ENCODE measurements at places on chromosomes 4 and X.

DNA sequence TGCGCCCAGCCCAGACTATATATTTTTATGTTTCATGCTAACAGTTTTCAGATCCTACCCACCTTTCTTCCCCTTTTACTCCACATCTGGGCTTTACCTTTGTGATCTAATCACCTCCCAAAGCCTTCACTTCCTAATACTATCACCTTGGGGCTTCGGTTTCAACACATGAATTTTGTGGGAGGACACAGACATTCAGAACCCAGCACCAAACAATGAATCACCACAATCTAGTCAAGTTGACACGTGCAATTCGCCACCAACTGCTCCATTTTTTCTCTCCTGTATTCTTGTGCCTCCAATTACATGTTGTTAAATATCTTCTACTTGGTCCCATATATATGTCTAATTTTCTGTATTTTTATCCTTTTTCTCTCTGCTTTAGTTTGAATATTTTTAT is 41.8 kb upstream of the STX18 start:
- no peak for DNase-seq

DNA sequence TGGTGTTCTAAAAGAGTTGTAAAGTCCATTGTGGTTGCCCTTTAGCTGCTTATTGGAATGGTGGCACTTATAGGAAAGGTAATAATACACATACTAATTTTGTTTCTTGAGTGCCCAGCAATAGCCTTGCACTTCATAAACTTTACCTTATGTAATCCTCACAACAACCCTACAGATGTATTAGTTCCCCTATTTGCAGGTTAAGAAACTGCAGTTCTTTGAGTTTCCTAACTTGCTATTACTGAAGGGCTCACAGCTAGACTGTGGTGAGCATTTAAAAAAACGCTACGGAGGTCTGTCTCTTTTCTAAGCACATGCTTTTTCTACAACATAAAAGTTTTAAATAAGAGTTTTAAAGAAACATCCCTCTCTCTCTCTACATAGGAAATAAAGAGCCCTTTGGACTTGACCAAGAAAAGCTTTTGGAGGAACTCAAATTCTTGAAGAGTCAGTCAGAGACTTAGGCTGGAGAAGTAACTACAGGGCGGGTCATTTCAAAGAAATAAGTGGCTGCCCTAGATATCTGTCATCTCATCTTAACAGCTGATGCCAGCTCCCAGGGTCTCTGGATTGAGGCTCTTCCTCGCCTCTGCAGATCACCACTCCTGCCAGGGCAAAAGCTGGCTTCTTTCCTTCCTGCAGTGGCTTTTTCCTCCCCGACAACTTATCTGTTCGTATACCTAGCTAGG is 42.0 kb upstream of the FBXW7 start:
- DNase-seq, result no peak

- DNase-seq, result no peak
Observed at GRCh38 chrX:65679071-65679540, 11.7 kb downstream of the MSN start.

DNA sequence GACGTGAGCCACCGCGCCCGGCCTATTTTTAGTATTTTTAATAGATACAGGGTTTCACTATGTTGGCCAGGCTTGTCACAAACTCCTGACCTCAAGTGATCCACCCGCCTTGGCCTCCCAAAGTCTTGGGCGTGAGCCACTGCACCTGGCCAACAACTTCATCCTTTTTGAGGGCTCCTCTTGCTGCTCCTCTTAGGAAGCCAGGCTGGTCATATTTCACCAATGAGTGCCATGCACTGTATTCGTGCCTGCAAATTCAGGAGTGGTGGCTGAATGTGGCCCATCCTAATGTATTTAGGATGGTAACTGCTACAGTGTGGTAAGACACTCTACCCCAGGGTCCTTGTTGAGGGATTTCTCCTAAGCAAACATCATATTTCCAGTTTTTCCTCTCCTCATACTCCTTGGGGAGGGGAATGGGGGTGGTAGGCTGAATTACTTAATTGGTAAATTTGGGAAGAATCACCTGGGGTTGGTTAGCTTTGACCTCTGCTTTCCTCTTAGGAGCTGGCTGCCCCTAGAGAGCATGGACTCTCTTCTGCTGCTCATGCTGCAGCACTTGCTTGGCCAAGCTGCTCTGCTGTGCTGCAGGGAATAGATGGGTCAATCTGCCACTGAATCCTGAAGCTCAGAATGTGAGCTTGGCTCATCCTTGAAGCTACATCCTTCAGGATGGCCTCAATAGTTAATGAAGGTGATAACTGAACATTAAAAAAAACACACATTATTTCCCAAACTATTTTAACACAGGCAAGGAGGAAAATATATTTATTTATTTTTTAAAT is 167.4 kb downstream of the HS3ST1 start:
- DNase-seq, result no peak

GRCh38 chrX:20522420-20522819 is 255.7 kb upstream of the RPS6KA3 start:
- DNase-seq, result no peak

- no peak for DNase-seq
Observed at GRCh38 chr4:121377076-121377475, 3.7 kb downstream of the QRFPR start.

DNA sequence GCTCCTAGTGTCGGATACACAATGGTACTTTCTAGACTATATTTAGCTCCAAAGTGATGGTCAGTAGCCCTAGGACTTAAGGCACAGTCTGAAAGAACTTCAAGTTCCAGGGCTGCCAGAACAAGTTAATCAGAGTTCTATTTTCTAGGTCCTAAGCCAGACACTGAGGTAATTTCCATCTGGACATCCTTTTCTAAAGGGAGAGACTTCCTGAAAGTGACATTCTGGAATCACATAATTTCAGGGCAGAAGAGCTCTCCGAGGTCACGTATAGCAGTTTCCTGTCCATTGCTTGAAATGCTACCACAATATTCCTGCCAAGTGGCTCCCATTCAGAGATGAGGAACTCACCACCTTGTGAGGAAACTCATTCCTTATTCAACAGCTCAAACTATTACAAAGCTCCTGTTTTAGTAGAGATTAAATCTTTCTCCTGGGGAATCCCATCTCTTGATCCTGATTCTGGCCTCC is 117.9 kb downstream of the COL25A1 start:
- DNase-seq, result no peak

GRCh38 chrX:24874604-24875247 is 141.0 kb downstream of the ARX start:
- DNase-seq, result no peak

GRCh38 chr4:179328627-179329026 is 1886.4 kb upstream of the AGA start:
- no peak for DNase-seq

DNA sequence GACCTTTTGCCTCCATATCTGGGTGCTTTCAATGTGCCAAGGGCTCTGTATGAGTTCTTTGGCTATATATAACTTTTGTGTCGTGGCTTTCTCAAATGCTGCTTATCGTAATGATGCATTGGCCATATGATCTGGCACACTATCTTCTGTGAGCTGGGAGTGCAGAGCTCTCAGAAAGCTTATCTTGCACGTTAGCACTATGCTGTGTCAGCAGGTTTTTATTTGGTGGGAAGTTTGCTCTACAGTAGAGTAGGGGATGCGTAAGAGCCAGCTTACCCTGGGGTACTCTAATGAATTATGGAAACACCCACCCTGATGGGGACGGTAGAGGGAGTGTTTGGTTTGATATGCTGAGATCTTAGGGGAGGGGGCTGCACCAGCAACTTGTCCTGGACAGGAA is 119.6 kb downstream of the FAAH2 start:
- no peak for DNase-seq

- DNase-seq, result no peak
Observed at GRCh38 chr4:147139455-147140198, 194.0 kb upstream of the TTC29 start.

DNA sequence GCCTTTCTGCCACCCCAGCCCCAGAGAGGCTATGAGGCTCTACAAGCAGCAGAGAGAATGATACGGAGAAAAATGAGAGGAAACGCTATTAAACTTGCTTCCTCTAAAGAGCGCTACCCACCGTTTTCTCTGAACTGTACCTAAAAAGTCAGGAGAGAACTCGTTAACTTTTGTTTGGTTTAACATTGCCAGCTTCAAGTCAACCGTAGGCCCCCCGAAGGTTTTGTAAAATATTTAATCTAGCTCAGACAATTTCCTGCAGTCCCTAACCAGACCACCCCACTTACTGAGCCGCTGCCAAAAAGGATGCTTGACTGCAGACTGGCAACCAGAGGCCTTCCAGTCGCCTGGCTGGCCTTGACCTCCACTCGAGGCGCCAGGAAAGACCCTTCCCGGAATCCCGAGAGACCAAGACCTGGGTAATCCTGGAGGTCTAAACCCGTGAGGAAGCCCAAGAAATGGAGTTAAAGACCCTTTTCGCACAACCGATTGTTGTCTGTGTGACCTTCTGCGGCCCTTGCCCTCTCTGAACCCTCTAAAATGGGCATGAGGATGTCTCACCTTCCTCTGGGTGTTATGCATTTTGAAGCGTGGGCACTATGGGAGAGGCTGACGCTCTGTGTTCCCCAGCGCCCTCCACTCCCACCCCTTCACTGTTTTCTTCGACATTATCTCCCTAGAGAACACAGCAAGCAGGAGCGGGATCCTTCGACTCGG is 86.3 kb downstream of the BCOR start:
- DNase-seq, result no peak

DNA sequence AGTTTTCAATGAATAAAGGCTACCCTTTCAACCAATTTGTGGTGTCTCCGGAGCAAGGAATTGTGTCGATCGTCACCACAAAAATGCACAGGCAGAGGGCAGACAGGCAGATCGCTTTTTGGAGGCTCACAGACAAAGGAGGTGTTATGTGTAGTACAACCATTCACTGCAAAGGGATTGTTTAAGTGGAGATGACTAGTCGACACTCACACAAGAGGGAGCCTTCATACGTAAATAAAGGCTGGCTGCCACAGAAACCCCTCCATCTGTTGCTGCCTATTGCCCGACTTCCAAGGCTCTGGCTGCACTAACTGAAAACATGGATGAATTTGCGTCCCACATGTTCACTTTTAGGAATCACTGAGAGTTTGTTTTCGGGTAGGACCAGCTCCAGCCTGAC is 281.1 kb downstream of the NKX6-1 start:
- DNase-seq, result no peak

DNA sequence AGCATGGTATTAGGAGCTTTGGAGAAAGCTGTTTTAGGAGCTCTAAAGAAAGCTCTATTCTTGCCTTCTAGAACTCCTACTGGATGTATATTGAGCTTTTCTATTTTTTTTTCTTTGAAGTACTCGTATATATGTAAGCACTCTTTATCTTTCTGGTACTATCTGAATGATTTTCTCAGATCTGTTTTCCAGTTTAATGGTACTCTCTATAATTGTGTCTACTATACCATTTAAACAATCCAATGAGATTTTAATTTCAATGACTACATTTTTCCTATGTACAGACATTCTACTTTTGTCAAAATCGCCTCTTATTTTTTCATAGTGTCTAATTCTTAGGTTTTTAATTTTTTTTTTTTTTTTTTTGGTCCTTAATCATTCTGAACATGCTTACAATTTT is 328.1 kb downstream of the DCTD start:
- DNase-seq, result no peak

DNA sequence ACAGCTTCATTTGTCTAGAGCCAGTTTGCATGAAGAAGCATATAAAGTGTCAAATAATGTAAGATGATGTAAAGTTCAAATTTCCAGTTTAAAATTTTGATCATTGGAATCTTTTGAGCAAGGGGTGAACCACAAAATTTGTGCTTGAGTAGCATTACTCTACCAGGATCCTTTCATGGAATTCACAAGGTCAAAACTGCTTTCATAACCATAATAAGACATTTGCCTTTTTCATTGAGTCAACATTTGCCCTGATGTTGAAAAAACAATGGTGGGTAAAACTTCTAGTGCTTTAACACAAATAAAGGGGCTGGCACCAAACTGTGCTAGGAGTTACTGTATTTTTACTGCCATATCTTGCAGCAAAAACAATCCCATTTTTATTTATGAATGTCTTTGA is 142.2 kb downstream of the GLRA3 start:
- DNase-seq, result no peak

DNA sequence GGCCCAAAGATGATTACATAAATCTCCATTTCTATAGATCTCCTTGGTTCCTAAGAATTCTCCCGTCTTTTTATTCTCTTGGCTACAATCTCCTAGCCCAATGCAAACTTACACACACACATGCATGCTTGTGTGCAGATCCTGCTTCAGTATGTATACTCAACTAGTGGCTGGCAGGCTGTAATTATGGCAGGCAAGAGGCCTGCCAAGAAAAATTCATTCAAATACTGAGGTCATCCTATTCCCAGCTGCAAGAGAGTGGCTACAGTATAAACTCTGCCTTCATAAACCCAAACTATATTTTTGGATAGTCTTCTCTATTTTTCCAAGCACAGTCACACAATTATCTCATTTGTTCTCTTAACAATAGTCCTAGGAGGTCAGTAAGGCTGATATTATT is 95.2 kb downstream of the SHROOM4 start:
- DNase-seq, result no peak

- DNase-seq, result no peak
Observed at GRCh38 chrX:72652082-72652481, 62.0 kb downstream of the PHKA1 start.

- DNase-seq, result no peak
Observed at GRCh38 chr4:84032372-84032771, 466.7 kb downstream of the NKX6-1 start.

DNA sequence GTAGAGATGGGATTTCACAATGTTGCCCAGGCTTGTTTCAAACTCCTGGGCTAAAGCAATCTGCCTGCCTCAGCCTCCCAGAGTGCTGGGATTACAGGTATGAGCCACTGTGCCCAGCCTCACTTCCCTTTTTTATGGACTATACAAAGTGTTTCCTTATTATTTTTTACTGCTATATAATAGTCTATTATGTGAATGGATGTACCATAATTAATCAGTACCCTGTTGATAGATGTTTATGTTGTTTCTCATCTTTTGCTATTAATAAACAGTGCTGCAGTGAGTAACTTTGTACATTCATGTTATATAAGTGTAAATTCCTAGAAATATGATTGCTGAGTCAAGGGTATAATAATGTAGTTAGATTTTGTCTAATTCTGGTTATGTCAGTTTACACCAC is 35.8 kb upstream of the LARP1B start:
- DNase-seq, result no peak

DNA sequence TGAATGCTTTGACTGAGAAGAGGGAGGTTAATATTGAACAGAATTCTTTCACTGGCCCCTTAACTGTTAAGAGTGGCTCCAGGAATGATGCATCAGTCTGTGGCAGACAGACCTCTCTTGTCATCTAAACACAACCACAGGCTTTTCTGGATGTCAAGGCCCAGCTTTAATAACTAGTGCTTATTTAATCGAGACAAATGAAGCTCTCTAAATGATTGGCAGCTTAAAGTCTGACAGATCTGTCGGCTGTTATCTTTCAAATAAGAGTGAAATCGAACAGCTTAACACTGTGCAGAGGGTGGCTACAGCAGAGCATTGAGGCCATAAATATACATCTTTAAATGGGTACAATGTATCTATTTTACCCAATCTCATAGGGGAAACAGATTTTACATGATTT is 500.8 kb upstream of the PABPC4L start:
- DNase-seq, result no peak

- DNase-seq, result no peak
Observed at GRCh38 chrX:26783512-26784225, 567.7 kb downstream of the MAGEB5 start.

- DNase-seq, result no peak
Observed at GRCh38 chr4:3066836-3067400, 7.4 kb downstream of the HTT-AS start.
